Naive thymus-derived CD8-positive, alpha-beta T cell (primary cell): ENCODE measurements at places on chromosomes 7 and 10. TPM values are rescaled to one million over a fixed set of nuclear protein-coding genes. Genes with fewer than 3 reads are reported as not detected.

WNT2 gene
- total RNA-seq: not detected

DNA sequence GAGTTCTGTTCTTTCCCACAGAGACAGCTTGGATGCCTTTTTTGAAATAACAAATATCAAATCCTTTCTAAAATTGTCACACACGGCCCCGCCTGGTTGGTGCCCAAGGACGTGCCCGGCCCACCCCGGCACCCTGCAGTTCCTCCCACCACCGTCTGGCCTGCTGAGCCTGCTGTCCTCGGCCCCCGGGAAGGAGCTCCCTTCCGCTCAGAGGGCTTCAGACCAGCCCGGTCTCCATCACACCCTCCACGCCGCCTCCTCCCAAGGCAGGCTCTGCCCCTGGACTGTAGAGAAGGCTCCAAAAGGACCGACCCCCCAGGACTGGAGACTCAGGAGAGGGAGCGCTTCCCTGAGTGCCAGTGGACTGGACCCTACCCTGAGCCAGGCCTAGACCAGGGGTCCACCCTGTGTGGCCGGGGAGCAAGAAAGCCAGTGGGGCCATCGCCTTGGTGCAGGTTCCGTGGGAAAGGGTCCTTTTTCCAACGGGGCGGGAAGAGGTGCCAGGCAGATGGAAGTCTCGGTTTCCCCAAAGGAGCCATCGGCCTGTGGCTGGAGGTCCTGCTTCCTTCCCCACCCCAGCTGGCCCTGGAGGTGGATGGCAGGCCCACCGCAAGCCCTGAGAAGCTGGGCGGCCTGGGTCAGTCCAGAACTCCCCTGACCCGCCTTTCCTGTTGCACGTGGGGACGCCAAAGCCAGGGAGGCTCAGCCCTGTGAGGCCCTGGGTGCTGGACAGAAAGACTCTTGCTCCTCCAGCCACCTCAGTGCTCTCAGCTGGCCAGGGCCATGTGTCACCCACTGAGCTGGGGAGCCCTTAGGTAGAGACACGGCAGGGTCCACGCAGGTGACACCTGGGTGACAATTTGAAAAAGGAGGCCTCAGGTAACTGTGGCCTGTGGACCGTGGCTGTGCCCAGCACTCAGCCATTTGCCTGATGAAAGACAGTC is 69.8 kb downstream of the PWWP2B start:
- no peaks in the 10 kb centered on the region for H3K36me3 ChIP-seq
- no peaks in the 10 kb centered on the region for H3K27me3 ChIP-seq
- H3K4me1 ChIP-seq: peaks cover 4% of the 10 kb centered on the region
- no peak for DNase-seq
- no peak overlapping the region for H3K27ac ChIP-seq

DNA sequence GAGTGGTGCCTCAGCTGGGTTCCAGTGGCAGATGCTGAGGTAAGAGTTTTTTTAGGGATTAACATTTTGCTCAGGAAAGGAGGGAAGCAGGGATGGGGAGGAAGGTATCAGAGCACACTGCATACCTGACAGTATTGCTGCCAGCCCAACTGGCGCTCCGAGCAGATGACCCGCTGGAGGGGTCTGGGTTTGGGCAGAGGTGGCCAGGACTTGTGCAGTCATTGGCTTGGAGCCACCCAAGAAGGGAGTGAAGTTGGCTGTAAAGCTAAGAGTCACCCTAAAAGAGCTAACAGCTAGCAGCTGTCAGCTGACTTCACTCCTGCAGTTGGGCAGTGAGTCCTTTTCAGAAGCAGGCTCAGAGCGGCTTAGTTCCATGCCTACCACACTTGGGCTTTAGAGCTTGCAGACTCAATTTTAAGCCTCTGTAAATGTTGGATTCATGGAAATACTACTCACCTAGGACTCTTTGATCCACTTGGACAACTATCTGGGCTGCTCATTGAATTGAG is 5.8 kb upstream of the ARHGAP22 start:
- no peak overlapping the region for H3K4me3 ChIP-seq
- H3K4me1 ChIP-seq: peaks cover 16% of the 10 kb centered on the region
- no peak for DNase-seq
- peaks cover 46% of the 10 kb centered on the region for H3K27me3 ChIP-seq

- no peak overlapping the region for H3K27ac ChIP-seq
- no peaks in the 10 kb centered on the region for H3K27me3 ChIP-seq
Measured at GRCh38 chr10:48302515-48303476, 3.7 kb upstream of the MAPK8 start.

GRCh38 chr10:50600286-50600685 is 23.5 kb downstream of the SGMS1 start:
- no peak for DNase-seq
- H3K36me3 ChIP-seq: peaks cover 3% of the 10 kb centered on the region
- no peak overlapping the region for H3K27ac ChIP-seq
- H3K4me3 ChIP-seq: no peak overlapping the region

- no peak overlapping the region for H3K4me3 ChIP-seq
- H3K27ac ChIP-seq: no peak overlapping the region
- H3K27me3 ChIP-seq: no peaks in the 10 kb centered on the region
- H3K36me3 ChIP-seq: peaks cover 4% of the 10 kb centered on the region
- DNase-seq: no peak
- peaks cover 17% of the 10 kb centered on the region for H3K4me1 ChIP-seq
Measured at GRCh38 chr7:99002827-99003212, 124.5 kb downstream of the TRRAP start.

DNA sequence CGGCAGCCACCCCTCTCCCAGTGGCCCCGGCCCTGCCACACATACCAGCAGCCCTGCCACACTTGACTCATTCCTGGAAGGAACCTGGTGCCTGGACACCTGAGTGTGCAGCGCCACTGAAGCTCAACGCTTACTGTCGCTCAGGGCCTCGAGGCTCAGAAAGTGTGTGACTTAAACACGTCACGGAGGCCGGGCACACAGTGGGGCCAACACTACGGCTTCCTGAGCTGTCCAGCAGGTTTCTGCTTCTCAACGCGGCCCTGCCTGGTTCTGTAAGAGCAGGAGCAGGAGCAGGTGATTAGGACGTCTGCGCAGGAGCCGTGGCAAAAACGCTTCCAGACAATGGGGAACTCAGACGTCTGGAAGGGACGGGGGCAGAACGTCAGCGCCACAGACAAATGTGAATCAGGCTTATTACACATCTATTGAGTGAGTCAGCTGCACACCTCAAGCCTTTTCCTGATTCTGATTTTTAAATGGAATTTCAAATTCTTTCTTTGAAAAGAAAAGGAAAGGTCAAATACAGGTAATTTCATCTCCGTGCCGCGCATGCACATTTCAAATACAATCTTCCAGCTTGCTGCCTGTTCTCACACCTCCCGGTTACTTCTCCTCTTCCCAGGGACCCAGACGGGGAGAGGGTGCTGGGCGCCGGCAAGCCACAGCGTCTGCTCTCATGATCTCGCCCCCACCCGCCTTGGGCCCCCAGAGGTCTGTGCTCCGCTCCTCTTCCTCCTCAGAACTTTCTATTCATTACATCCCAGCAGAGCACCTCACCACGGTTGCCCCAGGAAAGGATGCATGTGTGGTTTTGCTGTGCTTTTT is 66.6 kb downstream of the ADARB2 start:
- H3K36me3 ChIP-seq: no peaks in the 10 kb centered on the region
- no peak for DNase-seq
- no peak overlapping the region for H3K27ac ChIP-seq
- H3K4me3 ChIP-seq: no peak overlapping the region

- peaks cover 21% of the 10 kb centered on the region for H3K36me3 ChIP-seq
- peaks cover 5% of the 10 kb centered on the region for H3K4me1 ChIP-seq
- peak overlapping the region; percentile 82 for H3K27ac ChIP-seq
- H3K4me3 ChIP-seq: no peak overlapping the region
- no peaks in the 10 kb centered on the region for H3K27me3 ChIP-seq
- DNase-seq: no peak
Measured at GRCh38 chr7:98266840-98267239, 14.6 kb upstream of the BRI3 start.

DNA sequence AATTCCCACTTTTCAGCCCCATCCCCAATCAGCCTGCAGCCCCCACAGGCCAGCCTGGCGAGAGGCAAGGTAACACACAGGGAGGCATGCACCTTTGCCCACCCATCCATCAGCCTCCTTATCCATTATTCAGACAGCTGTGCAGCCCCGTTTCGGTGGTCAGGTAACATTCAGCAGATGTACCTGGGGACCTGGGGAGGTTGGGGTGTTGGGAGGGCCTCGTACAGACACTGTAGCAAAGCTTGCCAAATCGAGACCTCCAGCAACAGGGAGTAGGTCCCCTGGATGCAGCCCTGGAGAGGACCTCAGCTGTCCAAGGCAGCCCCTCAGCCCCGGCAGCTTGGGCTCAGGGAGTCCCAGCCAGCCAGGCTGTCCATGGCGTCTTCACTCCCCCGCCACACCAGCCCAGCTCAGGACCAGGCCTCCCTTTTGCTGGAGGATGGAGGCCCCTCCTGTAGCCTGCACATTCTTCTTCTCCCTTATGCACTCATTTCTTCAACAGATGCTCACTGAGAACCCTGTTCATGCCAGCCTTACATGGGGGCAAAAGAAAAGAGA is 8.5 kb upstream of the DRGX start:
- no peak overlapping the region for H3K27ac ChIP-seq
- DNase-seq: no peak
- H3K4me3 ChIP-seq: no peak overlapping the region
- no peaks in the 10 kb centered on the region for H3K36me3 ChIP-seq
- peaks cover 2% of the 10 kb centered on the region for H3K4me1 ChIP-seq

GRM3 gene
- not detected for total RNA-seq

CYP17A1 gene
- not detected for total RNA-seq
